Stimulated activated CD4-positive, alpha-beta T cell treated with anti-CD3 and anti-CD28 coated beads, Interleukin-2, amount 100 ng/mL, for 4 hours (primary cell): ENCODE measurements at places on chromosomes 6 and 20.

GRCh38 chr20:2801286-2801728 is 880 bp upstream of the CPXM1 start:
- DNase-seq: no peak

GRCh38 chr6:134005800-134006199 is 46.6 kb downstream of the SLC2A12 start:
- no peak for DNase-seq

DNA sequence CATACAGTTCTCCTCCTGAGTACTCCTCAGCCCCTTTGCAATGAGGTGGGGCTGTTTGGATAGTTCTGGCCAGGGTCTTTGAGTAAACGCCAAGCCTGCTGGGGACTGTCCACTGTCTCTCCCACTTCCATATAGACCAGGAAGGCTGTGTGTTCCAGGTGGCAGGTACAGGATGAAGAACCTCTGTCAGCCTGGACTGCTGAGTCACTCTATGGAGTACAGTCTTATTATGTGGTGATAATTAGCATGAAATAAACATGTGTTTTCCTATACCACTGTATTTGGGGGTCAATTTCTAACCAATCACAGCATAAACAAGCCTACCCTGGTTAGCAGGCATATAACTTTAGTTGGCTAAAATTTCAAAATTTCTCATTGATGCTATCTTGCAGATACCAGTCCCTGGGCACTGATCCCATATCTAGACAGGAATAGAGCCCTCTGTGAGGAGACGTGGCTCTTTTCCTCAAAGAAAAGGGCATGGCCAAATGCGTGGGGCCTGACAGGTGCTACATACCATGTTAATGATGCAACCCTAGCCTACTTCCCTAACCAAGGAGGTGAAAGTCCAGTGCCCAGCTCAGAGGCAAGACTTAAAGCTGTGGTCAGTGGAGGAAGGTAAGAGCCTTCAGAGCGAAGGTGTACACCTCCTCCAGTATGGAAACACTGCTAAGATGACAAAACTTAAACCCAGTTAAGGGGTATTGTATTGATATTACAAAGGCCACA is 4.5 kb upstream of the ALDH8A1 start:
- no peak for DNase-seq

DNA sequence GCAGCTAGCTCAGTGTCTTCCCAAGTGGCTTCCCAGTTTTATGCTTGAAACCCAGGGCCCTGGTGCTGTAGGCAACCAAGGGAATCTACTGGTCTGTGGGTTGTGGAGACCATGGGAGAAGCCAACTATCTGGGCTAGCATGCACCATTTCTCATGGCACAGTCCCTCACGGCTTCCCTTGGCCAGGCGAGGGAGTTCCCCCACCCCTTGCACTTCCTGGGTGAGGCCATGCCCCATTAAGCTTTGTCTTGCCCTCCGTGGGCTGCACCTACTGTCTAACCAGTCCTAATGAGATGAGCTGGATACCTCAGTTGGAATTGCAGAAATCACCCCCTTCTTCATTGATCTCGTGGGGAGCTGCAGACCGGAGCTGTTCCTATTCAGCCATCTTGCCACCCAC is 1152.0 kb downstream of the KHDRBS2 start:
- no peak for DNase-seq

GRCh38 chr6:34230653-34231371 is 5.9 kb upstream of the HMGA1 start:
- no peak for DNase-seq

GRCh38 chr6:28277746-28278145 is 3.6 kb upstream of the PGBD1 start:
- DNase-seq: no peak
